ENCODE measurements at places on chromosomes 7 and 10. TPM values are rescaled to one million over a fixed set of nuclear protein-coding genes. Genes with fewer than 3 reads are reported as not detected.

GRCh38 chr7:16587129-16587528, 58.4 kb downstream of the ANKMY2 start:
- DNase-seq: no peak

DNA sequence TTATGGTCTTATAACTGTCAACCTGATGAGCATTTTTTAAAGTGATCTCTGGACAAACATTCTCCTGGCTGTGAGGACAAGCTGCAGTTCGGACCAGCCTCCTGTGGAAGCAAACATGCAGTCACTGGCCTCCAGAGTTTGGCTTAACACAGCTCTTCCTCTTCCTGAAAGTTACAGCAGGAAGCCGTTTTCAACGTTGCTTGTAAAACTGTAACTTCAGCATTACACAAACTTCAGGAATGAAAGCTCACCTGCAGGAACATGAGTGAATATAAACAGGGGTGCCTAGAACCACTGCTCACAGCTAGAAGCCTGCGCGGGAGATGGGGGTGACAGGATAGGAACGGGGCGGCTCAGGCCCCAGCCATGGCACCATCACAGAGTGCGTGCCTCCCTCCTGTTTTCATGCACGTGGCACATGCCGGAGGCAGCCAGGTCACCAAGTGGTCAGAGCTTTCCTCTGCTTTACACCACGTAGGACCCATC, 292.9 kb upstream of the PITRM1 start:
- DNase-seq: no peak

DNA sequence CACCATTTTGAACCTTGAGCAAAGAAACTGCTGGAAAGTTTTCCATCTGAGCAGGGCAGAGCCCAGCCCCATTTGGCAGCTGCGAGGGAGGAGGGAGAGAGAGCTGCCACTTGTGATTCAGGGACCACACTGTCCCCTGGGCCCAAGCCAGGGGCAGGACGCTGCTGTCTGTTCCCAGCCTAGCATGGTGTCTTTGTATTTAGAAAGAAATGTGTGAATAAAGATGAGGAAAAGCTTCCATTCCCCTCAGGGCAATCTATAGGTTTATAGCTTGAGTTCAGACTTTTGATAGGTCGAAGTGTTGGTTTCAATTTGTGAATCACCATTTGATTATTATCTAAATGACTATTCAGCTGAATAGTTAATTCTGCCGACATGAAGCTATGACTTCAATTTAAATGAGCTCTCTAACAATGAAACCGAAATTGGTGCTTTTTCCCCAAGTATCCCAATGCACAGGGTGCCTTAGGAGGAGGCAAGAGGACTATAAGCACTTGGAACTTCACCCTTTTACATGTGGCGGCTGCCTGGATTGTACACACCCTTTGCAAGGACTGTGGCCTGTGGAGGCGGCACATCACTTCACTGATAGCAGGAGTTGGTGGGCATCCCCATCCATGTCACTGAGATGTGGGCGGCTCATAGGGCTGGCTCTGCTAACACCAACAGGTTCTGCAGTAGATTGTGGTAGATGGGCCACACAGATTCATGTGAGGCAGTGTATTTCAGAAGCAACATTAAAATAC, 223.5 kb downstream of the CCDC3 start:
- no peak for DNase-seq

HBP1 gene
- 190 TPM for total RNA-seq

GRCh38 chr7:133445617-133446016, 192.7 kb downstream of the EXOC4 start:
- DNase-seq: no peak

DNA sequence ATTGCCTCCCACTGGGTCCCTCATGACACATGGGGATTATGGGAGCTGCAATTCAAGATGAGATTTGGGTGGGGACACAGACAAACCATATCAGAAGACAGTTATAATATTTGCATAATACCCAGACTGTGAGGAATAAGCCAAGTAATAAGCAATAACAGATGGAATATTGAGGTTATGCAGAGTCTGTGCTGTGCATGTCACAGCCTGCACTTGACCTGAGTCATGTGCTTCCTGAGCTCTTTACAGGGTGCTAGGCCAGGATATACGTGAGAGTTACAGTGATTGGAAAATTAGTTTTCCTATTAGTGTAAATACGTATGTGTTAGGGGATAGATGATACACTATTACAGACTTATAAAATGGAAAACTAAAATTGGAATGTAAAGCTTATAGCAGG, 288.7 kb downstream of the SDK1 start:
- no peak for DNase-seq
